ENCODE measurements at places on chromosomes 4 and X. TPM values are rescaled to one million over a fixed set of nuclear protein-coding genes. Genes with fewer than 3 reads are reported as not detected.

- no peak for DNase-seq
These were observed 1565.4 kb downstream of the PCDH18 start for GRCh38 chr4:135966936-135967335.

- no peak for DNase-seq
These were observed 317.6 kb downstream of the BCOR start for GRCh38 chrX:39779952-39780783.

DNA sequence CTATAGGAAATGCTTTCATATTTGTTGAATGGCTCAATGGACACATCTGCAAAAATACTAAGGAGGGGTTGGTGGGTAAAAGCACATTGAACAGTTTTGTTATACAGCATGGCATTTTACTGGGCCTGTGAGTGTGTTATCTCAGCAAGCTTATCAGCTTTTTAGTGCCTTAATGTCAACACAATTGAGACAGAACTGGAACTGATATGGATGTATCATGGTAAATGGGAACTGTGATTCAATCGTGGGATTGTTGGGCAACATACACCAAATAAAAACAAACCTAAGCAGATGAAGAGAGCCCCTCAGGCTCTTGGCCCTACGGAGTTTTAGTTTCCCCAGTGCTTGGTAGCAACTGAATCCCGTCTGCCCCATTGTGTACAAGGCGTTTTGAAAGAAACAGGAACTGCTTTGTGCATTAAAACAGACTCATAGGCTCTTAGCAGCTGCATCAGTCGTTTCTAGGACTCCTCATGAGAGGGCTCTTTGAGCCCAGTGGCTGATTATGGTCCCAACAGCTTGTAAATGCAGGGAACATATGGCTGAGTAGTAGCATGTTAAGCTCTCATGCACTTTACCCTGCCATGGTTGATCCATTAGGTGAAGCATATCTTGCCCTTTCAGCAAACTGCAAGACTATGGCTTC, 7.3 kb downstream of the GPR119 start:
- no peak for DNase-seq

- no peak for DNase-seq
These were observed 1.6 kb downstream of the EGF start for GRCh38 chr4:109914322-109914721.

DNA sequence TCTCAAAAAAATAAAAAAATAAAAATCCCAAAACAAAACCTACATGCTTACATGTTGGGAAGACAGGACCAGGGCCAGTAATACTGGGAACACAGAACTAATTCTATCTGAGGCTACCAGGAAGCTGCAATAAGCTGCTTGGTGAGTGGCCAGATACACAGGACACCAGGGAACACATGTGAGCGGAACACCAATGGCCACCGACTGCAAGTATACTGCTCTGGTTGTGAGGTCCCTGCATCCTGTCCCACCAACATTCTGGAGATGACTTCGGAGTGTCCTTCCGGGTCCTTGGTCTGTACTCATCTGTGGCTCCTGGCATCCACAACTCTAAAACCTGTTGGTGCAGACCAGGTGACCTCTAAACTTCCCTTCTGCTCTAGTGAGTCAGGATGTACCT, 2.7 kb downstream of the TNIP2 start:
- DNase-seq: no peak

DNA sequence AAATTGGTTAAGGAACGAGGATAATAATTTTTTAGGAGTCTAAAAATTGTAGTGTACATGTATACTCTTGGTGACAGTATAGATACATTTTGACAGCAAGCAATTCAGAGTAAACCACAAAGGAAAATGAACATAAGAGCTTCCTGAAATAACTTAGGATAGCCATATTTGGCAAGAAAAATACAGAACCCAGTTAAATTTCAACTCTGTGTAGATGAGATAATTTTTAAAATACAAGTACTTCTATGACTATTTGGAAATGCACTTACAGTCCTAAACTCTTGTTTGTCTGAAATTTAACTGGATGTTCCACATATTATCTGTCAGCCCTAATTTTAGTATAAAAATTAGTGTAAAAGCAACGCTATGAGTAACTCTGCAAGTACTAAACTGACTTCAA, 124.4 kb upstream of the PCDH18 start:
- no peak for DNase-seq

- no peak for DNase-seq
These were observed 33.3 kb downstream of the CPLX1 start for GRCh38 chr4:792626-793092.

DNA sequence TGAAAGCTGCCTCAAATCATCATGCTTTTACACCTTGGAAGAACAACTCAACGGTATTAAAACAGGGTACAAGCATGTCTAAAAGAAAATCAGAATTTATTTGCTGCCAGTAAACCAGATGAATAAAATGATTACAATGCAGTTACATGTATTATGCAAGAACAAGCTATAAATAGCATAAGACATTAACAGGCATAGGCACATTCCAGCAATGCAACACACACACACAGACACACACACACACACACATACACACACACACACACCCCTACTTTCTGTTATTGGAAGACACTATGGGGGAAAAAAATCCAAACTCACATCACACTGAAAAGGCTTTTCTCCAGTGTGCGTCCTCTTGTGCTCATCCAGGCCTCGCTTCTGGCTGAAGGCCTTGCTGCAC, 212.5 kb downstream of the PRDM5 start:
- no peak for DNase-seq

DNA sequence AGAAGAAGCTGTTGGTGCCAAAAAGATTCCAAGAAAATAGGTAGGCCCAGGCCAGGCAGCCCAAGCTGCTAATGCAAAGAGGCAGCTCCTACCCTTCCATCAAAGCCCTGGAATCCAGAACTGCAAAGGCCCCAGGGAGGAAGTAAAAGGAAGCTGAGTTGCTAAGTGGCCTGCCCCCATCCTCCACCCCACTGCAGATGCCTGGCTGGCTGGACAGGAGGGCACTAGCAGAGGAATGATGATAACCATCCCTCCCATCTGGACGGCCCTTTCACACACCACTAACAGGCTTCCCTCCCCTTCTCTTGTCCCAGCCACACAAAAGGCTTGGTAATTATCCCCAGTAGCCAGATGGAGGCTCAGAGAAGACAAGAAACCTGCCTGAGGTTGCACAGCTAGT, 32.4 kb upstream of the PJA1 start:
- DNase-seq: no peak

DNA sequence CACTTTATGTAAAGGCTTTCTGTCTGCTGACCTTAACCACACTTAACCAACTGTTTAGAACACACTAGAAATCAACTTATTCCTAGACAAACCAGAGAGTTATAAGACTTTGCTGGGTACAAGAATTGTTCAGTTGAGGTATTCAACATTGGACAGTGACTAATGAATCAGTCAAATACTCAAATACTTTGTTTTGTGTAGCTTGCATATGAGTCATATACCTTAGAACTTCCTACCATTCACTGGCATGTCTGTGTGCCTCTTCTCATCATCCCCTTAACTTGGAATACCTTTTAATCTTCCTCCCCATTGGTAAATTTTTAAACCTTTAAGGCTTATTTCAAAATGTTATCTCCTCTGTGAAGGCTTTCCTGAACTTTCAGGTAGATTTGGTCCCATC, 708.8 kb upstream of the GRIA3 start:
- no peak for DNase-seq

GRCh38 chrX:13605611-13606010, 36.2 kb downstream of the EGFL6 start:
- DNase-seq: no peak

DNA sequence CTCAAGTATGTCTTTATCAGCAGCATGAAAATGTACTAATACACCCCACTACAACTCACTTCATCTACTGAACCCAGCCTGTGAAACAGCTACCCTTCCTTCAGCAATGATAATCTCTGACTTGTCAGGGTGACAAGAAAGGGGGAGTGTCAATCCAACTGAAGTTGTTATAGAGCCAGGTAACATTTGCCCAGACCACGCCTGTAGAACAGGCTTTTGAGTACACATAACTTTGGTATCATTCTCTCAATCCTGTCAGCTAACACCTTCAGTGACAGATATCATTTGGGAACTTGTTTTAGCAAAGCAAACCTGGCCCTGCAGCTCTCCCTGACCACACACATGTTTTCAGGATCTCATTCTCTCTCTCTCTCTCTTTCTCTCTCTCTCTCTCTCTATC, 592.2 kb downstream of the SMARCA1 start:
- no peak for DNase-seq

DNA sequence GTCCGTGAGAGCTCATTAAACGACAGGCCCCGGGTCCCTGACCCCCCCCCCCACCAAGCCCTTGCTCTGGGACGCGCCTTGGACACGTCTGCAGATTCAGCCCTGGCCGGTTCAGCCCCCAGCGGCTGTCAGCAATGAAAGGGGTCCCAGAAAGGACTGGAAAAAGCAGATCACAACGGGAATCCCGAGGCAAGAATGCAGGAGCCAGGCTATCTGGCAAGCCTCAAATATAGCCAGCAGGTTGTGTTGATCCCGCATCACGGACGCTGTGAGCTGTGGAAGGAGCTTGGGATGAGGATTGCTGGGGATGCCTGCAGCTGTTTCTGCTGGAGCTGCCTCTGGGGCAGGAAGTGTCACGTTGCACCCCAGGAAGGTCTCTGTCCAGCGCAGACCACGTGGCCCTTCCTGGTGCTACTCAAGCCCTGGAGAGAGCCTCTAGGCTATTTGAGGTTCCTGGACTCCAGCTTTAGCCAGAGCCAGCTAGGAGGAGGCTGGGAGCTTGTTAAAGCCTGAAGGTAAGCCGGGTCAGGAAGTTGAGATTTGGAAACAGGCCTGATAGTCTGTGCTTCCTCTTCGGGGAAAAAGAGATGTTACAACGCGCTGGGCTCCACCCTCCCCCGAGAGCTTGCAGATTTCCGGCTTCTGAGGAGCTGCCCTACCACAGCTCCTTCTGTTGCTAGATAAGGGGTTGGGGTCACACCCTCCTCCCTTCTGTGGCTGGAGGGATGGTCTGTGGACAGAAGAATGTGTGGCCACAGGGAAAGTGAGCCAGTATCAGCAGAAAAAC, 19.3 kb upstream of the CSF2RA start:
- DNase-seq: peak; percentile 19

- DNase-seq: no peak
These were observed 44.4 kb downstream of the RAP1GDS1 start for GRCh38 chr4:98305576-98305975.

- DNase-seq: no peak
These were observed 78.7 kb downstream of the PRKG2 start for GRCh38 chr4:81136161-81136905.

- no peak for DNase-seq
These were observed 48.8 kb upstream of the GALNT7 start for GRCh38 chr4:173119818-173120217.

GRCh38 chrX:130103605-130104004, 6.7 kb downstream of the ELF4 start:
- no peak for DNase-seq

- no peak for DNase-seq
These were observed 11.4 kb upstream of the PUDP start for GRCh38 chrX:7159149-7159861.

The LDB2 gene
- total RNA-seq: 0.15 TPM

The GPM6B gene
- total RNA-seq: not detected

The ARHGEF9 gene
- 21.9 TPM for total RNA-seq

The GLUD2 gene
- total RNA-seq: 0.13 TPM

The YTHDC1 gene
- total RNA-seq: 65.6 TPM

The BEX1 gene
- not detected for total RNA-seq

The ADH4 gene
- total RNA-seq: not detected

The AFAP1 gene
- 0.15 TPM for total RNA-seq

The CENPVL3 gene
- not detected for total RNA-seq
